ENCODE measurements at places on chromosomes 13 and 19.

DNA sequence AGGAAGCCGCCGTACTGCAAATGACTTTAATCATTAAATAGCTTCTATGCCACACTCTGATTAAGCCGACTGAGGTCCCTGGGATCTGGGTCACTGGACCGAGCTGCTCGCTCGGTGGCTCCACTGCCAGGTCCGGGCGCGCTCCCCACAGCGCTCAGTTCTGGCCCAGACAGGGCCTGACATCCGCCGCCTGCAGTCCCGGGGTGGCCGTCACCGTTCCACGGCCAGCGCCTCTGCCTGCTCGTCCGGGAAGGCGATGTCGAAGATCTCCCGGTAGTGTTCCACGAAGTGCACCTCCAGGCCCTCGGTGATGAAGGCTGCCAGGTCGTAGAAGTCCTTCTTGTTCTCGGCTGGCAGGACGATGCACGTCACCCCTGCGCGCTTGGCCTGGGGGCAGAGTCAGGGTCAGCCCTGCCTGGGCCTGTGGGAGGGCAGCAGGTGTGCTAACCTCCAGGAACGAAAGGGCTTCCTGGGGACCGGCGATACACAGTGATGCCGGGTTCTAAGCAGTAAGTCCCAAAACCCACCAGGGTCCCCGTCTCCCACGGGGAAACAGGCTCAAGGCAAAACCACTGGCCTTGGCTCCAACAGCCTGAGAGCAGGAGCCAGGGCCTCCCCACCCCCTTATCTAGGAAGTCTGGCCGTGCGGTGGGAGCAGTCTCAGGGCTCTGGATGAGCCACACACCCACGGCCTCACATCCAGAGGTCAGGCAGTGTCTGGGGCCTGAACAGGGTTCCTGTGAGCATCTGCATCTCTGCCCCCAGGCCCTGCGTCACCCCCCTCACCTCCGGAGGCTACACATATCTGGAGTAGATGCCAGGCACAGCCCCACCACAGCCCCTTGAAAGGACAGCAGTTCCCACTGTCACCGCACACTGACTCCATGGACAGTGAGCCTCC is 2.0 kb downstream of the RPL36 start:
- peak; percentile 43 for DNase-seq

- DNase-seq = no peak
Observed at GRCh38 chr13:27962128-27962841, 6.8 kb downstream of the CDX2 start.

GRCh38 chr19:47651691-47652090 is 42.8 kb downstream of the BICRA start:
- DNase-seq = no peak

DNA sequence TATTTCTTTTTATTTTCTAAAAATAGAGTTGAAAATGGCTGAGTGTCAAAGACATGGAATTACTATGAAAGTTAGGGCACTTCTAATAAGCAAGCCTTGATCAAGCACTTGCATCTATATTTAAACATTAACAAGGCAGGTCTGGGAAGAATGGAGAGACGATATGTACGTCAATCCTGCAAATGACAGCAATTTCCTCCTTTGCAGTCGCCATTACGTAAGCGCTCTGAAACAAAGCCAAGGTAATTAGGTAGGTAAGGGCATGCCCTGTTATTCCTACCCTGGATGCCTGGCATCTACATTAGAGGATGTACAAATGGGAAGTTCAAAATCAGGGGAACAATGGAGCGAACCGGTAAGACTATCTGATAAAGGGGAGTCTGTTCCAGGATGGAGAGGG is 664.0 kb upstream of the ARGLU1 start:
- no peak for DNase-seq
